ENCODE measurements at places on chromosomes 2 and 18.

GRCh38 chr2:109216332-109216731 is 87.3 kb downstream of the SH3RF3 start:
- DNase-seq = no peak

- no peak for DNase-seq
Measured at GRCh38 chr2:169395821-169396374, 33.6 kb upstream of the LRP2 start.

- DNase-seq = no peak
Measured at GRCh38 chr2:18598848-18599484, 9.6 kb upstream of the NT5C1B start.

DNA sequence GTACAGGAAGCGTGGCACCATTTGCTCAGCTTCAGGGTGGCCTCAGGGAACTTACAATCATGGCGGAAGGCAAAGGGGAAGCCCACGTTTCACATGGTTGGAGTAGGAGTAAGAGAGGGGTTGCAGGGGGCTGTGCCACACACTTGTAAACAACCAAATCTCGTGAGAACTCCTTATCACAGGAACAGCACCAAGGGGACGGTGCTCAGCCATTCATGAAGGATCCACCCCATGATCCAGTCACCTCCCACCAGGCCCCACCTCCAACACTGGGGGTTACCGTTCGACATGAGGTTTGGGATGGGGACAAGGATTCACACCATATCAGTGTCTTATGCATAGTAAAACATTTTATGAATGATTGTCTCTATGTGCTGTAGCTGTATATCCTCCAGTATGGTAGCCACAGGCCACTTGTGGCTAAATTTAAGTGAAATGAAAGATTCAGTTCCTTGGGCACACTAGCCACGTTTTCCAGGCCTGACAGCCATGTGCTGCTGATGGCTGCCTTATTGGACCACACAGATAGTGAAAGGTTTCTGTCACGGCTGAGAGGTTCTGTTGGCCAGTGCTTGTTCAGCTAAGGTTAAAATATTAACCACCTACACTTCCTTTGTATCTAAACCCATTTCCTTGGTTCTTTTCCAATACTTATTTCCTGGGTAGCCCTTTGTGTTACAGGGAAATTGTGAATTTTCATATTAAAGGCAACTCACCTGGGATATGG is 77.3 kb downstream of the AGAP1 start:
- DNase-seq = no peak

DNA sequence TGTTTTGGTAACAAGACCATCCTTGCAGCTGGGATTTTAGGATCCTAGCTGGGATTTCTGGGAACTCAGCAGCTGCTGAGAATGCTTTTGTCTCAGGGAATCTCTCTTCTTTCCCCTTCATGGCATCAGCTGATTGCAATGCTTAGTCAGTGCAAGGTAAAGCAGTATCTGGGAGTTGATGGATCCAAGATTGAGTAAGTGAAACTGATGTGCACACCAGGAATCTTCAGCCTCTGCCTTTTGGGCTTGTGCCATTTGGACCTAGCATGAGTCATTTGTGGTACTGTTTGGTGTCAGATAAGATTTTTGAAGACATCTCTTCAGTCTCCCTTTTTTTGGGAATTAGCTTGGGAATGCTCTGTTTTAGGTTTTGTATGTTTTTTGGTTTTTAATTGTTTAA is 363.3 kb upstream of the TFPI start:
- peak; percentile 3 for DNase-seq

DNA sequence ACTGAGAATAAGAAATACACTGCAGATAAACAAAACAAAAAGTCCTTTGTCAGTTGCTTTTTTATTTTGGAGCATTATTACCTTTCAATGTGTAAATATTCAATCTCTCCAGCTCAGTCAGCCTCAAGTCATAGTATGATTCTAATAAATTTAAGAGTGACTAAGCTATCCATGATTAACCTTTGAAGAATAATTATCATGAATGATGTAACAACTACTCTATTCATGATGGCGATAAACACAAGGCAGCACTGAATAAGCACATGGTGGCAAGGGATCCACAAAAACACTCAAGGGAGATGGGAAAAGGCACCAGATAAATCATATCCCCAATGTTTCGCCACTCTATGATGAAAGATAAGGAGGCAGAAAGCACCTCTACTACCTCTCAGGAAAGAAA is 67.0 kb downstream of the MAP4K3 start:
- DNase-seq = peak; percentile 8

DNA sequence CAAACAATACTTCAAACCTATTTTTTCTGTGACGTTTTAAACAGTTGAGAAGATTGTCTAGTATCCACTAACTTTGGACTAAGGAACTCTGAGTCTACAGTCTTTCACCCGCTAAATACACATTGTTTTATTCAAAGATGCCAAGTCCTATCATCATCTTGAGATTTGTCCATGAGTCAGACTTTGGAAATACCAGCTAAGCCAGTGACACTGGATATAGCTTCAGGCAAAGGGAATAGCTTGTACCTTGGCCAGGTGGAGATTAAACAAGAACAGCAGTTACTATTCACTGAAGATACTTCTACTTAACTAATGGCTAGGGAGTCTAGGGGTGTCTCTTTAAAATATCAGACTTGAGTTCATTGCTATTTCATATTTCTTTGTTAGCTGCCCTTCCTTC is 137.5 kb downstream of the COMMD1 start:
- no peak for DNase-seq

Measured in RPMI7951 (cell line).